ENCODE measurements at places on chromosomes 12 and 14.
A peak's percentile ranks its signal among the peaks of the same experiment; 100 is the strongest.

GRCh38 chr12:79121486-79121885, 256.9 kb downstream of the SYT1 start:
- no peak for DNase-seq

DNA sequence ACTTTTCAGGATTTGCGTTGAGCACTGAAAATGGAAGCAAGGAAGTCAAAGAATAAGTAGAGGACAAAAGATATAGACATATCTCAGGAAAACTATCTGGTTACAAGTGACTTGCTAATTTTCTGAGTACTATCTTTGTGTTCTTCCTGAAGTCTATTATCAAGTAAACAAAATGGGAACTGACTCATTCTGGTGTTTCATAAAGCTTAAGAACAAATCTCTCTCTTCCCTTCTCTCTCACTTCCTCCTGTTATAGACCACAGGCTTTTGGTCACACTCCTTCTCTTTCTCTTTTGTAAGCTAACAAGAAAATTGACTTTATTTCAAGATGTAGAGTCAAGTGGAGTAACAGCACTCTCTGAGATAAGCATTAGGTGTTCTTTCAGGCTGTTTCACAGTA, 406.6 kb upstream of the SYT1 start:
- peak; percentile 94 for DNase-seq

- DNase-seq, result no peak
Observed at GRCh38 chr12:124562796-124563181, 4.6 kb downstream of the NCOR2 start.

DNA sequence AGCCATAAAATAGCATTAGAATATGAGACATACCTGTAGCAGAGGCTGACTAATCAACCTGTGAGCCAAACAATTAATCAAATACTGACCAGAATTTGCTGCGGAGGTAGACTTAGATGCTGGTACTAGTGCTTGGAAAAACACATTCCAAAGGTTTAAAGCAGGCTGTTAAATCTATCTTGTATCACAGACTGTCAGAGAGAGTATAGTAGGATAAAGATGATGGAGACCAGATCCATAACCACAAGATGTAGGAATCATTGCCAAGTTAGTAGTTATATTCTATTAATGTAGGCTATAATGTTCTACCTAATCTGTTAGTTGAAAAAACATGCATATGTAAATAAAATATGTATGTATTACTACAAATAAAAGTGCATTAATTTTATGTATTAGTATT, 726.2 kb downstream of the SLC6A15 start:
- DNase-seq, result no peak

DNA sequence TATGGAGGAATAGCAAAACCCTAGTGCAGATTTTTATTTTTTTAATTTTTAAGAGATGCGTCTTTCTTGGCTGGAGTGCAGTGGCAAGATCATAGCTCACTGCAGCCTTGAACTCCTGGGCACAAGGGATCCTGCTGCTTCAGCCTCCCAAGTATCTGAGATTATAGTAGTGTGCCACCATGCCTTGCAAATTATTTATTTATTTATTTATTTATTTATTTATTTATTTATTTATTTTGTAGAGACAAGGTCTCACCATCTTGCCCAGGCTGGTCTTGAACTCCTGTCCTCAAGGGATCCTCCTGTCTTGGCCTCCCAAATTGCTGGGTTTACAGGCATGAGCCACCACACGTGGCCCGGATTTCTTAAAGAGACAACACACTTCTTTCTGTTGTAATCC, 1158.8 kb downstream of the AACS start:
- no peak for DNase-seq

DNA sequence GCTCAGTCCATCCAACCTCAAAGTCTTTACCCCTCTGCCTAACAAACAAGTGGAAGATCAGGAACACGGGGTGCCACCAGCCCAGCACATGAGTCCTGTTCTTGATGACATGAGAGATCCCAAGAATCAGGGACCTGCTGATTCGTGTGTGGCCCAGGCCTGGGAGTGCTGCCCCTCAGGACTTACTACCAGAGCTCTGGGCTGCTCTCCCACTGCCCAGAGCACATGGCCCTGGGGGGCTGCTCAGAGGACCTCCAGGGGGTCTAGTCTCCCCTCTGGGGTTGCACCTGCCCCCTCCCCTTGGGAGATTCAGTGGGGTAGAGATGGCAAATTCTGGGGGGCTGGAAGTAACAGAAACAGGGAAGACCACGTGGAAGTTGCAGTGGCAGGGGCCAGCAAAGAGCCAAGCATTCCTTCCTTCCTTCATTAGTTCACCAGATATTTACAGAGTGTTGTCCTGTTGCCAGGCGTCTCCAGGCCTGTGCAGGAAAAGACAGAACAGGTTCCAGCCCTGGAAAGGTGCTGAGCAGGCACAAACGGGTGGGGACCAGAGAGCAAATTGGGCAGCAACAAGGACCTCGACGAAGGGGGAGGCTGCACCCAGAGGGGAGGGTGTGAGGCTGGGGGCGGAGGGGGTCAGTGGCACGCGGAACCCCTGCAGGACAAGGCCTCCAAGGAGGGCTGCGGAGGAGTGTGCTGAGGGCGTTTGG, 45.1 kb upstream of the MEG3 start:
- no peak for DNase-seq

- DNase-seq, result no peak
Observed at GRCh38 chr12:54259194-54260011, 20.5 kb downstream of the CBX5 start.

GRCh38 chr14:74038020-74038859, 19.1 kb downstream of the BBOF1 start:
- peak; percentile 59 for DNase-seq

DNA sequence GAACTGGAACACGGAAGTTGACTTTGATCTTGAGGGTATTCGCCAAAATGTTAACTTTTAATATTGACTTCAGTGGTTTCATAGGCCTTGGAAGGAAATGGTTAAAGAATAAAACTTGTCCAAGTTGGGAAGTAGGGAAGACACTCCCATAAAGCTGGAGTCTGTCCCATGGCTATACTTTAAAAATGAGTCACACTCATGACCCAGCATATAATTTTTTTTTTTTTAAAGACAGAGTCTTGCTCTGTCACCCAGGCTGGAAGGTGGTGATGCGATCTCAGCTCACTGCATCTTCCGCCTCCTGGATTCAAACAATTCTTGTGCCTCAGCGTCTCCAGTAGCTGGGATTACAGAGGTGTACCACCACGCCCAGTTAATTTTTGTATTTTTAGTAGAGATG, 19.6 kb downstream of the TMPRSS12 start:
- peak; percentile 64 for DNase-seq

GRCh38 chr14:72519543-72519942, 374.4 kb downstream of the DPF3 start:
- no peak for DNase-seq

DNA sequence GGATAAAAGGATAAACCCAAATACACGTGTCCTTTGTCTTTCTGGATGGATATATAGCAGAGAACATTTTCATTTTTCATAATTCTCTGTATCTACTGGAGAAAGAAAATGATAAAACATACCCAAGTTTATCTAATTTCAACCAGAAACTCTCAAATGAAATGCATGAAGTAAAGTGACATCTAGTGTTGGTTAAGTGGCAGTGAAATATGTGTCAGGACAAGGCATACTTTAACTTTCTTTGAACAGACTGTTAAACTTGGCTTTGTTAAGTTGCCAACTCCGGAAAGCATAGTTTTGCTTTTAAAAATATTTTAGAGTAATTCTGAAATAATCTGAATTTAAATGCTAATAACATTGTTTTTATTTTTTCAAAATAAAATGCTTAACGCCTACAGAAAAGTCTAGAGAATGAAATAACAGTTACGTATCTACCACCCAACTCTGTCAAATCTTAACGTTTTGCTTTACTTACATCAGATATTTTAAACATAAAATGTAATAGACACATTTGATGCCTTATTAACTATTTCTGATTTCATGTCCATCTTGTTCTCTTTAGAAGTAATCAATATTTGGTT, 25.2 kb upstream of the NTN4 start:
- peak; percentile 8 for DNase-seq

DNA sequence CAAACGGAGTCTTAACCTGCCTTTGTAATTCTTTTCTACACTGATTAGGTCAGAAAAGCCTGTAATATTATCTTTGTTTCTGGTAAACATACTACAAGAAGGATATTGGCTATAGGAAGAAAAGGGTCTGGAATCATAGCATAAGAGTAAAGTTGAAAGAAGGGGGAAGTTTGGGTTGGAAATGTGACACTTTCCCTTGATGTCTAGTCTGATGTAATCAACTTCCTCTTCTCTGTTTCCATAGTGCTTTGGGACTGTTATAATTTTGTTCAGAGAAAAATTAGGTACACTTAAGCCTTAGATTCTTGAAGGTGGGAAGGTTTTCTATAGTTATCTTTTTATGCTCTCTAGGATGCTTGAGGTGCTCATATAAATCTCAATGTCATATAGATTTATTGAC, 322.2 kb downstream of the AEBP2 start:
- peak; percentile 85 for DNase-seq
